ENCODE measurements at places on chromosomes 6 and 20. TPM values are rescaled to one million over a fixed set of nuclear protein-coding genes. Genes with fewer than 3 reads are reported as not detected.

- no peak for DNase-seq
Observed at GRCh38 chr6:49772285-49772684, 14.8 kb downstream of the PGK2 start.

DNA sequence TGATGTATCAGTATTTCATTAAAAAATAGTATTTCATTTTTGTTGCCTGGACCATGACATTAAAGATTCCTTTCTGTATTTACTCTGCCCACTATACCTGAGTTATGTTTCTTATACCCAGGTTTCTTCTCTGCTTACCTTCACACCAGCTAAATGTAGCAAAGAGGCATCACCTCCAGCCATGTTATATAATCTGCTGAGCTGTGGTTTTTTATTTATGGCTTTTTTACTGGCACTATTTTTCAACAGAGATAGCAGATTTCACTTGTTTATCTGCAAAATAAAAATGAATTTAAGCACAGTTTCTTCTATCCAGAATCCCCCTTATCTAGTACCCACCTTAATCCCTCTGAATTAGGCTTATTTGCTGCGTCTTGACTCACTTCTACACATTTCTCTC is 979.0 kb upstream of the MAN1A1 start:
- DNase-seq: no peak

The RUNX2 gene
- total RNA-seq: 0.16 TPM

DNA sequence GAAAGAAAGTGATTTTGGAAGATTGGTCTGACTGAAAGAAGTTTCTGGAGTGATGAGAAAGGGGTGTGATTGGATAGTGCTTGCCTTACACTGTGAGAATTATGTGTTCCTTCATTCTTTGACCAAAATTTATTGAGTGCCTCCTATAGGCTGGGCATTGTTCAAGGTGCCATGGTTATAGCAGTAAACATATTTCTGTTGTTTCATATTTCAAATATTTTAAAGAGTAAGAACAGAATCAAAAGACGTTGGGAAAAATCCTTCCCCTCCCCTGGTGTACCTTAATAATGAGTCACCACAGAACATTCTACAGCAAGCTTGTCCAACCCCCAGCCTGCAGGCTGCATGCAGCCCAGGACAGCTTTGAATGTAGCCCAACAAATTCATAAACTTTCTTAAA is 78.6 kb downstream of the GCLC start:
- no peak for DNase-seq

GRCh38 chr6:48977573-48977972 is 485.5 kb downstream of the MMUT start:
- no peak for DNase-seq

GRCh38 chr6:71567562-71567961 is 279.0 kb downstream of the OGFRL1 start:
- no peak for DNase-seq

DNA sequence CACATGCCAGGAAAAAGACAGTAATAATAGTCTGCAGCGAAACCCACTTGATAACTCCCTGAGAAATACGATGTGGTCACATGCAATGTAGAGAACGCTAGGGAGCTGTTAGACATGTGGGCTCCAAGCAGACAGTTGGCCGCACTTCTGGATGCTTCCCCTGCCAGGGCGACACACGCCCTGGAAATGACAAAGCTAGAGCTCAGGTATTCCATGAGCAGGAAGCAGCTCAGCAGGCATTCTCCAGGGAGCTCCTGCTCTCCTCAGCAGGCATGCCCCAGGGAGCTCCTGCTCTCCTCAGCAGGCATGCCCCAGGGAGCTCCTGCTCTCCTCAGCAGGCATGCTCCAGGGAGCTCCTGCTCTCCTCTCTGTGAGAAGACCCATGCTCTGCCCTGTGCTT is 52.4 kb upstream of the NXT1 start:
- DNase-seq: no peak

DNA sequence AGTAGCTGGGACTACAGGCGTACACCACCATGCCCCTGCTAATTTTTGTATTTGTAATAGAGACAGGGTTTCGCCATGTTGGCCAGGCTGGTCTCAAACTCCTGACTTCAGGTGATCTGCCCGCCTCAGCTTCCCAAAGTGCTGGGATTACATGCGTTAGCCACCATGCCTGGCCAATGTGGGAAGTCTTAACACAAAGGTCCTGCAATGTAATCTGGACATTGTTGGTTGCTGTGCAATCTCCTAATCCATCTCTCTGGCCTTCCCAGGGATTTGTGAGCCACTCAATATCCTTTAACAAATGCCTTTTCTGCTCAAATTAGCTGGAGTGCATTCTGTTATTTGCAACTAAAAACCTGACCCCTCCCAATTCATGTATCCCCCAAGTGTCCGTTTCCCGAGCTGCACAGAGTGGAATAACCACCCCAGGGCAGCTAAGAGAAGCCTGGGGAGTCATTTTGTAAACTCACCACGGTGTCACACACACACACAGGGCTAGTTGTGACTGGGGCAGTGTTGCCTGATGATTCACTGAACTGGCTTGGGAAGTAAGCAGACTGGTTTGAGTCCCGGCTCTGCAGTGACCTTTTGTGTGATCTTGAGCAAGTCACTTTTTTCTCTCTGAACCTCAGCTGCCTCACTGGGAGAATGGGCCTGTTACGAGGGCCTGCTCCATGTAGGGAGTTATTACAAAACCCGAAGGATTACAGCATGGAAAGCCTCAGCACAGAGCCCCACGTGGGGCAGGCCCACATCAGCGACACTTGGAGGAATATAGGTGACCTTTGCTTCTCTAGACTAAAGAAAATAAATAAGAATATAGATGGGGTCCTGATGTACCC is 152.3 kb downstream of the ZMYND8 start:
- no peak for DNase-seq

- DNase-seq: no peak
Observed at GRCh38 chr6:13874191-13874549, 50.6 kb upstream of the RNF182 start.

- DNase-seq: no peak
Observed at GRCh38 chr6:13076575-13076974, 251.8 kb downstream of the TBC1D7 start.

DNA sequence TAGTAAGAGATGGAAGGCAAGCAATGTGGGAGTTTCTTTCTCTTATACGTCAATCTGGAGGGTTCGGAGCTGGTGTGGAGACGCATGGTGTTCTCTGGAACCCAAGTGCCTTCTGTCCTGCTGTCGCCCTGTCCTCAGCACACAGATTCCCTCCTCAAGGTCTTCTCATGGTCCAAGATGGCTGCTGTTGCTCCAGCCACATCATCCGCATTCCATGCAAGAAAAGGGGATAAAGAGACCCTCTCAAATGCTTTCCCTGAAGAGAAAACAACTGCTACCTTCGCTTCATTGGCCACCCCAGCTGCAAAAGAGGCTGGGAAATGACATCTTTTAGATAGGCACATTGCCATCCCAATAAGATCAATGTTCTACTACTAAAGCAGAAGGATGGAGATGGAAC is 151.2 kb downstream of the ANKRD60 start:
- DNase-seq: no peak

GRCh38 chr20:49505518-49505917 is 23.1 kb upstream of the KCNB1 start:
- DNase-seq: peak; percentile 68

- DNase-seq: no peak
Observed at GRCh38 chr20:38573413-38573812, 7.6 kb upstream of the ADIG start.

DNA sequence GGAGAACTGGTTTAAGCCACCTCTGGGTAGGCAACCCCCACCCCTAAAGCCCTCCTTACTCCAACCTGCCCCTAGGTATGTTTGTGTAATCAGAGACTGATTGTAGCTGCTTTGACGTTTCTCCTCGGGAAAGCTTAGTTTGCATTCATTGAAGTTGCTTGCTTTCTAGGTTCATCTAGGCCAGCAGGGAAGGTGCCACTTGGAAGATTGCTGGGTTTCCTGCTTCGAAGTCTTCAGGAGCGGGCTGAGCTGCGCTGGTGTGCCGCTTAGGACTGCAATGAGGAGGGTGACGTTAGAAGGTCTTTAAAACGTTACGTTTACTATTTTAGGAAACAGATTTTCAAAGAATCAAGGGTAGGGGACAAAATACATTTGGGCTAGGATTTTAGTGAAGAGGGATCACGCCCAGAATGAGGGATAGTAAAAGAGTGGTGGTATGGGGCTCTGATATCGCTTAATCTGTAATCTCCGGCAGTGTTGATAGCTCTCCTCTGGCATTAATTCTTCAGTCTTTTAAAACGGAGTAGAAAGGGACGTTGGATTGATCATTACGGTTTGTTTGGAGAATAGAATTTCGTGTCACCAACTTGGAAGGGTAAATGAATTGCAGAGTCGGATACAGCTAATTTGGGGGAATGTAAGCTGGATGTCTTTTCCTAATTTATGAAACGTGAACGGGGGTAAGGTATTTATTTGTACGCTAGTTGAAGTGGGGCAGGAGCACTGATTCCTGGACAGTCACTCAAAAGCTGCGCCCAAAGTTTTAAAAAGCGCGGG is 92.6 kb upstream of the PRDM1 start:
- DNase-seq: no peak

DNA sequence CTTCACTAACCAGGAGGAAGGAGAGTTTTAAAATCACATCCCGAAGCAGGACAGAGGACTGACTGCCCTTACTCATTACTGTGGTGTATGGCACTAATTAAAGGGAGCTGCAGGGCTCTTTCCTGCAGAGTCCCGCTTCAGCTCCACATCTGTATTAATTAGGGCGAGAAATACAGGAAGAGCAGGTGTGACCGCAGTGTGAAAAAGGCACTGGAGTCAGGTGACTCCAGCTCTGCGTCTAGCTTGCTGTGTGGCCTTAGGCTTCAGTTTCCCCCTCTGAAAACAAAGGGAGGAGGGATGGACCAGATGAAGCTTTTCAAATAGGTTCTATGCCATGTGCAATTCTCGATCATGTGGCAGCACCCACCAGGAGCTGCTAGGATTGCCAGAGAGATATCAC is 34.0 kb downstream of the KIAA1755 start:
- DNase-seq: no peak

DNA sequence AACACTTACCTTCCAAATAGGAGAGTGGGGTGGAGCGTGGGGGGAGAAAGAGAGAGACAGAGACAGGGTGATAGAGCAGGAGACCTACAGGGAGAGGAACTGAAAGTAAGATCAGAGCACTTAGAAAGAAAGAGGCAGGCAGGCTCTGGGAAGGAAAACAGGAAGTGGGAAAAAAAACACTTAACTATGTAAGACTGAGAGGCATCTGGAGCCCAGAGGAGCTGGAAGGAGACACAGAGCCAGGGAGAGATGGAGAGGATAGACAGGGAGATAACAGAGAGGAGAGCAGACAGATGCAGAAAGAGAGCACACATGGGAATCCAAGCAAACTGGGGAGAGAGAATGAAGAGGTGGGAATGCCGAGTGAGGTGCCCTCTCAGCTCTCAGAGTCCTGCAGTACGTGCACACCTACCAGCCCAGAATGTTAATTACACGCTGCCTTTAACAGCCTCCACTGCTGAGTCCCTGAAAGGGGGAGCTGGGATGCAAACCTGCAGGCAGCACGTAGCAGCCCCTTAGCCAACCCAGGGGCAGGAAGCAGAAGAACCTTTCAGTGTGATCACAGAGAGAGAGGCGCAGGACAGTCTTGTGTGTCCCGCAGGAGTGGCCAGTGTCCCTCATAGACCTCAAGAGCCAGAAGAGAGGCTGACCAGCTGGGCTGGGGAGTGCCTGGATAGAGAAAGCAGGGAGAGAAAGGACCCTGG is 132.7 kb upstream of the LRFN2 start:
- peak; percentile 10 for DNase-seq

The CCN2 gene
- total RNA-seq: 6.9 TPM

DNA sequence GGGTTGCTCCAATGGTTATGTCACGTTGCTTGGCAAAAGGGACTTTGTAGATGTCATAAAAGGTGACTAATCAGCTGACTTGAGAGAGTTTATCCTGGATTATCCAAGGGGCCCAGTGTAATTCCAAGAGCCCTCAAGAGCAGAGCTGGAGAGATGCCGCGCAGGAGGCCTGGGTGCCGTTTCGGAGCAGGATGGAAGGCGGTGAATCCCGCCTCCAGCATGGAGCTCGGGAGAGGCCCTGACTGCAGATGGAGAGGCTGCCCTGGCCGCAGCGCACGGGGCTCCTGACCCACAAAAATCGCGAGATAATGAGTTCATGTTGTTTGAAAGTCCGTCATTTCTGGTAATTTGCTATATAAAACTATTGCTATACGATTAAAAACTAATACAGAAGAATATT is 219.8 kb downstream of the ZDHHC14 start:
- no peak for DNase-seq

GRCh38 chr6:151975795-151976194 is 168.3 kb downstream of the ESR1 start:
- no peak for DNase-seq

The CLPSL2 gene
- not detected for total RNA-seq

The ERVFRD-1 gene
- not detected for total RNA-seq

The MTRF1L gene
- 16.8 TPM for total RNA-seq

DNA sequence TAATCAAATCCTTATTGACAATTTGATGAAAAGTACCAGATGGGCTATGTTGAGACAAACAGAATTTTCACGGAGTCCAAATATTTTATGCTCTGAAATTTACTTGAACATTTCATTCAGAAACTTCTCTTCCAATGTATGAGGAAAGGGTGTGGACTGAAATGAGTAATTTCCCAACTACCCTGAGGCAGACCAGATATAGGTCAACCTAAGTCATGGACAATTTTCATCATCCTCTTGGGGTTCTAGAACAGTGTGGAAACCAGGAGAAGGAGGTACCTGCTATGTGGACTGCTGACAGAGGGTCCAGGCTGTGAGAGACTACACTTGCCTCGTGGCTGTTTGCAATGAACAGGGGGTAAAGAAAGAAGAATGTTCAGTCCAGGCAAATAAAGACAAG is 323.0 kb downstream of the ESR1 start:
- DNase-seq: no peak

- DNase-seq: no peak
Observed at GRCh38 chr6:129297592-129297991, 412.4 kb downstream of the ARHGAP18 start.
